ENCODE measurements at places on chromosomes 5 and 9.

- no peak for DNase-seq
Observed at GRCh38 chr9:38214432-38214831, 145.4 kb upstream of the SHB start.

DNA sequence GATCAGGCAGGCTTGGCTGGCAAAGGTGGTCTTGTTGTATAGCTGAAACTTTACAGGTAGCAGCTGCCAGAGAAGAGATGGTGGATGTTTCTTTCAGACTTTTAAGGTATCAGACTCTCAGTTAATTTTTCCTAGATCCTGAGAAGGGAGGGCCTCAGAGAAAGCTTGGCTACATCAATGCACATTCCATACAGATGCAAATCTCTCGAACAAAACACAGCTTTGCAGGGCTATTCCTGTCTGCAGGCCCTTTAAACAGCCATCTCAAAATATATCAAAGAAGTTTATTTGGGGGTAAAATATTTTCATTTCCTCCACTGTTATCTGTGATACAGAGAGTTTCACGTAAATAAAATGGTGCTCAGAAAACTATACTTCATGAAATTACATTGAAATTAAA is 1584.4 kb downstream of the EFNA5 start:
- DNase-seq: no peak

DNA sequence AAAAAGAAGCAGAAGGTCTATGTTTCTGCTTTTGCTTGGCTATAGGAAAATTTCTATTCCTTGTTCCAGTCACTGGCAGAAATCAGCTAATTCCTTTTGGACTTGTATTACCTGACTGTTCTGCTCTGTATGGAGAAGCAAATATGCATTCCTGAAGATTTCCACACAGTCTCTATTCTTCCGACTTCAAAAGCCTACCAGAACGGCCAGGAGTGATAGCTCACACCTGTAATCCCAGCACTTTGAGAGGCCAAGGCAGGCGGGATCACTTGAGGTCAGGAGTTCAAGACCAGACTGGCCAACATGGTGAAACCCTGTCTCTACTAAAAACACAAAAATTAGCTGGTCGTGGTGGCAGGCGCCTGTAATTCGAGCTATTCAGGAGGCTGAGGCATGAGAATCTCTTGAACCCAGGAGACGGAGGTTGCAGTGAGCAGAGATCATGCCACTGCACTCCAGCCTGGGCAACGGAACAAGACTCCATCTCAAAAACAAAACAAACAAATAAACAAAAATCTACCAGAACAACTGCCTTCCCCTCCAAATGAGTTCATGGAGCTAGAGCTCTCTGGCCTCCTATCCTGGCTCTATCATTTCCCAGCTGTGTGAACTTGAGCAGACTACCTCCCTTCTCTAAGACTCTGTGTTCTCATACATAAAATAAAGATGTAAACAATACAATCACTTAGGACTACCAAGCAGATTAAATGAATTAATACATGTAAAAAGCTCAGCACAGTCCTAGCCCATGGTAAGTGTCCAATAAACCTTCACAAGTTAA is 17.0 kb downstream of the MYO10 start:
- no peak for DNase-seq

DNA sequence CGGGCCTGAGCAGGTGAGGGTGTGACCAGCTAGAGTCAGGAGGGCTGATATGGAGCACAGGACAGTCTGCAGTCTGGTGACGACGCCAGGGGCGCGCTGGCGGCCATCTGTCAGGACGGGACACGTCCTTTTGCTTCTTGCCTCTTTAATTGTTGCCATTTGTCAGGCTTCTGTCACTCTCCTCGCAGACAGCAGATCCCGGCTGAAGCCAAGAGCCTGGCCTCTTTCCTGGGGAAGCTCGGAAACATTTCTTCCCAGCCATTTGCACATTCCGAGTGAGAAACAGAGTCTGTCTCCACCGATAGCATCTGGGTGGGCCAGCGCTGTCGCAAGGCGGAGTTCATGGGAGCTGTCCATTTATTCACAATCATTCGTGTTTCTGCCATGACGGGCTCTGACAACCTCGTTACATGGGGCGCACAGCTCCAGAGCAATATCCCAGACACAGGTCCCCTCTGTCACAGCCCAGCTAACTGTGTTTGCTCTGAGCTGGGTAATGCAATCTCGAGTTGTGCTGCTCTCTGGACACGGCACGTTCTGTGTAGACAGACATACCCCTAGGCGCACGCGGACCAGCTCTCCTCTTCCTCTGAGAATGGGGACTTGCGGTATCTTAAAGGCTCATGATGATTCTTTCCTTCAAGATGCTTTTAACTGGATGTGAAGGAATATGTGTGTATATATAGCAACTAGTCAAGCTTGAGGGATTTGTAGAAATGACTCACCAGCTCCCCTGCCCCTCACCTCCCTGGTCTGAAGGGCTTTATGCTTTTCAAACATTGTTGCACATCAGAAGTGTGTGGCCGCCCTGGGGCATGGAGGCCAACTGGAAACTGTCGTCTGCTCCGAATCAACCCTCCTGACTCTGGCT is 105.3 kb upstream of the FCN2 start:
- no peak for DNase-seq

DNA sequence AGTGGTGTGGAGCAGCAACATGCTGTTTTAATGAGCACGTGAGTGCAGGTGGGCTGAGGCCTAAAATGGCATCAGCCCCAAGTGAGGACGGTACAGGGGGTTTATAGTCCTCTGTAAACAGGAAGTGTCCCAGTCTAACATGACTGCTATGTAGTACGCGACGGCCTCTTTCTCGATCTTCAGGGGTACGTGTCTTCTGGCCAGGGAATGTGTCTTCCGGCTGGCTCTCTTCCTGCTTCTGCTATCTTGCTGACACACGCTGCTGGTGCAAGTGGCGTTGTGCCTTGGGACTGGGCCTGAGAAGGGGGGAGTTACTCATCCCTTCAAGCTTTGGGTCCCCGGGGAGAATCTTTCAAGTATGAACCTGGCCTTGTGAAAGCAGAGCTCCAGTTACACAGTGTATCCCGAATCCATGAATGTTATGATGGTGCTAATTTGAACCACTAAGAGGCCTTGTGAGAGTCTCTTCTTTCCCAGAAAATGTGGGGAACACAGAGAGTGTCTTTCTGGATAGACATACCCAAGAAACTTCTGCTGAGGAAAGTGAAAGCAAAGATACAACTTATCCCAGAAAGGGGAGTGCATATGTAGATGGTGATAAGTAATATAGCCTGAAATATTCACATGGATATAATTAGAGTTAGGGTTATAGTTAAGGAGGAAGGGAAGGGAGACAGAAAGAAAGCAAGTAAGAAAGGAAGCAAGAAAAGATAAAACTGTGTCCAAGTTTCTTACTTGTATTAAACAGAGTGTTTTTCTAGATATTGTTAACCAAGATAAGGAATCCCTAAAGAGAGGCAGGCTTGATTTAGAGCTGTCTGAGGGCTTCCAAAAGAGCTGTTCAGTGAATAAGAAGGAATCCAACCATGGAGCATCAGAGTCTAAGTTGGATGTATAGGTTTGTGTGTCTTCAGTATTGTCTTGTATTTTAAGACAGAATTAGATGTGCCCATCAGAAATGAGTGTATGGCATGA is 35.5 kb upstream of the ANXA2R start:
- DNase-seq: no peak

GRCh38 chr5:99795031-99795430 is 740.1 kb upstream of the FAM174A start:
- DNase-seq: no peak
